Endodermal cell (in vitro differentiated cells): ENCODE measurements at places on chromosomes 6 and 20. TPM values are rescaled to one million over a fixed set of nuclear protein-coding genes. Genes with fewer than 3 reads are reported as not detected.

DNA sequence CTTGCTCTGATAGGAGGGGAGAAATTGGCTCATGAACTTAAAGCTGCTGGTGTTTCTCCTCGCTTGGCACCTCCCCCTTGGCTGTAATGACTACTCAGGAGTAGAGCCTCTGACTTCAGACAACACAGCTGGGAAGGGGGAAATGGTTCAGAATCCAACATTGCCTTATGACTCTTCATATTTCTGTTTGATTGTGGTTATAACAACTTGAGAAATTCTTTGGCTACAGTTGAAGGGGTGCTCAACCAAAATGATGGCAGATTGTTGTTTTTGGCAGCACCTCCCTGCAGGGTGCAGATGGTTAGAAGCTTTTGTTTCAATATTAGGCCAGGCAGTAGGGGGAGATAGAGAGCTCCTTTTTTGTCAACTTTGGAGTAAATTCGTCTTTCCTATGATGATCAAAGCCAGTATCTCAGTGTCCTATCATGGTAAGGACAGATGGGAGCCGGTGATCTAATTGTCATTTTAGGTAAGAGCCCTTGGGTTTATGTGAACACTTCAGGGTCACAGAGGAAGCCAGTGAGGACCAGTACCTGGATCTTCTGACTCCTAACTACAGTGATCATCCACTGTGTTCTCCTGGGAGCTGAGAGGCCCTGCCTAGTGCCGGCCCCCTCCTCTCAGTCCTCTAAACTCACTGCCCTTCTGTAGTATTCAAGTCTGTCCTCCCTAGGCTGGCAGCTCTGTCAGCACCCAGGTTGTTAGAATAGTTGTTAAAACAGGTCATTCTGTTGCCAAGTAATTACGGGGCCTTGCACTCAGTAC lies 39.9 kb downstream of the RPRD1B start:
- peak; percentile 76 for DNase-seq

GRCh38 chr6:37625591-37626374 lies 71.9 kb downstream of the MDGA1 start:
- DNase-seq = peak; percentile 65

Gene SYCP2L
- total RNA-seq = 6.0 to 12.4 TPM (median 10.9 TPM) in 3 replicates

Gene EPB41L1
- total RNA-seq = 36.7 to 44.9 TPM (median 40.6 TPM) in 3 replicates

Gene STX11
- 0.16 TPM in 1 of 2 replicates, not detected in the other for total RNA-seq

Gene RFX6
- total RNA-seq = 0.20 and 0.22 TPM in 2 replicates

Gene PRICKLE4
- total RNA-seq = 2.6 TPM in 1 of 2 replicates, not detected in the other

Gene STXBP5
- 12.9 to 26.4 TPM (median 25.2 TPM) in 3 replicates for total RNA-seq
